Type B pancreatic cell (in vitro differentiated cells): ENCODE measurements at places on chromosomes 12 and 14.

GRCh38 chr12:101027816-101028215 is 182.2 kb downstream of the SLC5A8 start:
- no peak for DNase-seq

GRCh38 chr12:3543826-3544225 is 52.8 kb downstream of the PRMT8 start:
- no peak for DNase-seq

DNA sequence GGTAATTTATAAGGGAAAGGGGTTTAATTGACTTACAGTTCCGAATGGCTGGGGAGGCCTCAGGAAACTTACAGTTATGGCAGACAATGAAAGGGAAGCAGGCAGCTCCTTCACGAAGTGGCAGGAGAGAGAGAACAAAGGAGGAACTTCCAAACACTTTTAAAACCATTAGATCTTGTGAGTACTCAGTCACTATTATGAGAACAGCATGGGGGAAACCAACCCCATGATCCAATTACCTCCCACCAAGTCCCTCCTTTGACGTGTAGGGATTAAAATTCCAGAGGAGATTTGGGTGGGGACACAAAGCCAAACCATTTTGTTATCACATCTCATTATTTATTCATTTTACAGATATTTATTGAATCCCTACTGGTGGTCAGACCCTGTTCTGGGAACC is 822.8 kb downstream of the GALC start:
- no peak for DNase-seq

DNA sequence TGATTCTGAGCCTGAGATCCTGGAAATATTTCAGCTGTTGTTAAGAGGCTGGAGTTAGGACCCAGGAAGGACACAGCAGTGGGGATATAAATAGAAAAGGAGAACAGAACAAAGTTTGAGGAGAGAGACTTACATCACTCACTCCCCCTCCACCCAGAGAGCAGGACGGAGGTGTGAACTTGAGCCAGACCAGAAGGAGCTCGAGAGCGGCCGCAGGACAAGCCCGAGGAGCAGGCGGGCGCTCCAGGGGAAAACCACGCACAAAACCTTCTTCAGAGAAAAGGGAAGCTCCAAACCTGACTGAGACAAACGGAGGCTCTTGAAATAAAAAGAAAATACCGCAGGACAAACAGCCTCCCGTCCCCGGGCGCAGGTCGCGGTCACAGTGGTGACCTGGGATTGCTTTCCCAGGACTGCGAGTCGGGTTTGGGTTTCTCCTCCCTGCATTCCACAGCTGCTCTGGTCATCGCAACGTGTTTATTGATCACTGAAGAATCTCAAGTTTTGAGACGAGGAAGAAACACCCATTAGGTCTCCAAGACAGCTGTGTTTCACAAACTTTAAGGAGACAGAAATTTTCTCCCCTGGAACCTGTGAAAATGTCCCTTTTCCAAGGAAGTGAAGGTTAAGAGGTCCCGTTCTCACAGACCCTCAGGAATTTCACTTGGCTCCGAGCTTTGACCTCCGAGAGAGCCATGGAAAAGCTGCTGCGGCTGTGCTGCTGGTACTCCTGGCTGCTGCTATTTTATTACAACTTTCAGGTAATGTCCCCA is at the start of gene ADGRD1:
TSS of gene ADGRD1 (plus strand) at position 137 of the 773 bp plus-strand sequence. CDS start at position 696, 559 bp downstream.
- no peak for DNase-seq
